Jurkat, Clone E6-1 (cell line): ENCODE measurements at places on chromosomes 6 and 20.

DNA sequence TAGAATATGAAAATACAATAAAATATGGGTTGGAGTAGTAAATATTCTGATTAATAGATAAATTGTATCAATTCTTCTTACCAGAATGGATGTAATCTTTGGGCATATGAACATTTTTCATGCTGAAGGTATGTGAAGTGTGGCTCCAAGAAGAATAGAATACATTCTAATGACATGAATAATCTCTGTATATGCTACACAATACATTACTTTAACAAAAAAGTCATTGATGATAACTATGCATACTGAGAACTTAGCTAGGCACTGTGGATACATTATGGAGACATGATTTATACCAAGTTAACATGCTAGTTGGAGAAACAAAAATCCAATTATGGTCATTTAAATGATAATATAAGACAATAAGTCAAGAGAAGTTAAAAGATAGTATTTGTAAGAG, 62.7 kb upstream of the HDAC2 start:
- no peak for DNase-seq

DNA sequence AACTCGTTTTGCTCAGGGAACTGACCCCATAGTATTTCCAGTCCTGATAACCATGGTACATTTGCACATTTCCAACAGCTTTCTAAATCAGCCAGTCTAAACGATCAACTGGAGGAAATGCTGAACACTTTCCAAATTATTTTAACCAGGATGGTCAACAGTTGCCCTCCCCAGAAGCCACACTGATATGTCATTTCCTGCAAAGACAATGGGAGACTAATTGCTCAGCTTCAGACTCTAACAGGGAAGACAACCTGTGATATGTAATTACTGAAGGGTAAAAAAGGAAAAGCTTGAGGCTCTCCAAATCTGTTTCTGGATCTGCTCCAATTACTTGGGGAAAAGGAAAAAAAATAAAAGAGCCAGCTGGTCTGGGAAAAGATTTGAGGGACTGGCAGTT, 88.8 kb downstream of the FYN start:
- no peak for DNase-seq

DNA sequence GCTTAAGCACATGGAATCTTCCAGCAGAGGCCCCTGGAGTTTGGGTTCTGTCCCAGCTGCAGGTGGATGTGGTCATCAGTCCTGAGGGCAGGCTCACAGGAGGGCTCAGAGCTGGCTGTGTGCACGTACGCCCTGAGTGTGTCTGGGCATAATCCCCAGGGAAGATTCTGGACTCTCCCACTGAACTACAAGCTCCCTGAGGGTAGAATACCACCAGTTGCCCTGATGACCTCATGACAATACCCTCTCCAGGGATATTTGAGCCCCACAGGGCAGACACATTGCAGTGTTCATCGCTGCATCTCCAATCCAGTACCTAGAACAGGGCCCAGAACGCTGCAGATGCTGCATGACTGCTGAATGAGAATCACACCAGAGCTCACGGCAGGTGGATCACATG, 92.5 kb downstream of the BMP7 start:
- DNase-seq: no peak

GRCh38 chr6:130140084-130140483, 82.7 kb downstream of the SAMD3 start:
- no peak for DNase-seq

DNA sequence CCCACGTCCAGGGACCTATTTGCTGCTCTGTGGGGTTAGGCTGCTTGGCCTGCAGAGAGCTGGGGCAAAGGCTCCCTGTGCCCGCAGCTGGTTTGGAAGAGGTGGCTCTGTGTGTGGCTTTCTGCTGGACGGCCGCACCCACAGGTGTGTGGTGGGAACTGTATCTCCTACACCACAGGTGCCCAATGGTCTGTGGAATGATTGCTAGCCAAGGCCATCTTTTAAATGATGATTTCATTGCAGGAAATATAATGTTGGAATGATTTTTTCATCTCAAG, 178.4 kb downstream of the DLL1 start:
- no peak for DNase-seq

- DNase-seq: no peak
Observed at GRCh38 chr20:48431653-48432493, 395.9 kb downstream of the PREX1 start.

- DNase-seq: no peak
Observed at GRCh38 chr20:62516338-62516737, 40.5 kb upstream of the GATA5 start.
